ENCODE measurements at places on chromosomes 7 and 10.

GRCh38 chr10:90398566-90398965 lies 459.3 kb downstream of the HTR7 start:
- DNase-seq = no peak

DNA sequence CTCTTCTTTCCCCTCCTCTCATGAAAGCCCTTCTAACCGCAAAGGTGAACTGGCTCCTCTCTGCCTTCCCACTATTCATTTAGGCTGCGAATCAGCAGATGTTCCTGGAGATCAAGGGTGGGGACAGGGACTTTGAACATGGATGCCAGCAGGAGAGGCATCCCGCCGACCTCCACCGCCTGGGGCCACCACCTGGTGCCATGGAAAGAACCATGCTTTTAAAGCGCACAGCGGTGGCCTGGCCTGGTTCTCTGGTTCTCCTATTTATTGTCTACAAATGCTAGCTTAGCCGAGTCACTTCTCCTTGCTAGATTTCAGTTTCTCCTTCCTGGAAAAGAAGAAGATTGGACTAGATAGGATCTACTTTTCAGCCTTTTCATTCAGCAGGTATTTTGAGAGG lies 43.2 kb upstream of the KCNMA1 start:
- DNase-seq = no peak

DNA sequence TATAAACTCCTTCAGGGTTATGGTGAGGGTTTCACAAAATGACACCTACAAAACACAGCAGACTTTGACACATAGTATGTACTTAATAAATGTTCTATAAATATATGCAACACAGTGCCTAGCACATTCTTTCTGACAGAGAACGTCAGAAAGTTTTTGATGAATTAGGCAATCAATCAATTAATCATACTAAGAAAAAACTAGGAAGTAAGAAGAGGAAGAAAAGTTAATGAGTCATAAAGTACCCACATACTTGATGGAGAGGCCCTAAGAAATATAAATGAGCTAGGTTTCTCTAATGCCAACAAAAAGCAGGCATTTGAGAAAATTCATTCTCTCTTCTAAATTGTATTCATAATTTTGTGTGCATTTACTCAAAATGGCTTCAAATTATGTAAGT lies 192.7 kb upstream of the VWC2 start:
- no peak for DNase-seq

DNA sequence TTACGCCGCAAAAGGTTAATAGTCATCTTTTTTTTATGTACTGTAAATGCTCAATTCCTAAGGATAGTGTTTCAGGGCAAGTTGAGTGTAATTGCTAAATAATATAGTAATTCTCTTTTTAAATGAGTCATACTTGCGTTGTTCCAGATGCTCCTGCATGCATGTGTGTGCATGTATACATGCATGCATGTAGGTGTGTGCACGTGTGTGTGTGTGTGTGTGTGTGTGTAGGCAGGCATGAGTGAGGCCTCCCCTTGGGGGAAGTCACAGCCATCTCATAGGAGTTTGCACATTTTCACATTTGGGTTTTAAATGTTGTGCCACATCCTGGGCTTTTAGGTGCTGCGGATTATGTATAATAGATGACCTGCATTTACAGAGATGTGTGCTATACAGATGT lies 1095.8 kb downstream of the KCNMA1 start:
- DNase-seq = no peak

DNA sequence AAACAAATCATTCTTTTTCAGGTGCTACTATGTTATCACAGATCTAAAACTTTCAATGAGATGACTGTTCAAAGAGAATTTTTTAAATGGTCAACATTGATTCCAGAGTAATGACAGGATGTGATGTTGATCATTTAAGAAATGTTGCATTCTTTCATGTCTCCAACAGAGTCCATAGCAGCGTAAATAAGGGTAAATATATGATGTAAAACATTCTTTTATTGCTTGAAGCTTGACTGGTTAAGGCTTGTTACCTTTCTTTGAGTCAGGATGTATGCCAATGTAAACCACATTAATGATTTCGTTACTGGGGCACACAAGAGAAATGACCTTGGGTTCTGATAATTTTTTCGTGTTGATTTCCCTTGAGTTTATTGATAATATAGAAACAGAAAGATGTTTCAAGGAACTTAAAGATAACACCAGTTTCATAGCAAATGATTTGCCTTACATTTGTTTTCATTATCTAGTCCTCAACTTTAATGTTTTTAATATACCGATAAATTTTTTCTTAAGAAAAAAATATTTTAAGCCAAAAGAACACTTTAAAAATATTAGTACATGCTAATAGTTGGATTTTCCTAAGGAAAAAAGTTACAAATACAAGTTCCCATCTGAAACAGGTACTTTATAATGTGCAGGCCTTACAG lies 3.5 kb downstream of the STK17A start:
- no peak for DNase-seq

DNA sequence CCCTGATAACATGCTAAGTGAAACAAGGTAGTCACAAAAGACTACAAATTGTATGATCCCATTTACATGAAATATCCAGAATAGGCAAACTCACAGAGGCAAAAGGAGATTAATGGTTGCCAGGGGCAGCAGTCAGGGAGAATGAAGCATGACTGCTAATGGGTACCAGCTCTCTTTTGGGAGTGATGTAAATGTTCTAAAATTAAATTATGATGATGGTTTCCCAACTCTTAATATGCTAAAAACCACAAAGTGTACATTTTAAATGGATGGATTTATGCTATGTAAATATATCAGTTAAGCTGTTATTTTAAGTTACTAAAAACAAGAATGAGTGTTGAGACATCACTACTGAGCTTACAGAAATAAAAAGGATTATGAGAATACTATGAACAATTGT lies 12.6 kb downstream of the CYP51A1 start:
- DNase-seq = no peak

- DNase-seq = no peak
Measured at GRCh38 chr10:25912866-25913265, 21.2 kb upstream of the MYO3A start.

- no peak for DNase-seq
Measured at GRCh38 chr7:30285067-30285535, 704 bp downstream of the ZNRF2 start.

DNA sequence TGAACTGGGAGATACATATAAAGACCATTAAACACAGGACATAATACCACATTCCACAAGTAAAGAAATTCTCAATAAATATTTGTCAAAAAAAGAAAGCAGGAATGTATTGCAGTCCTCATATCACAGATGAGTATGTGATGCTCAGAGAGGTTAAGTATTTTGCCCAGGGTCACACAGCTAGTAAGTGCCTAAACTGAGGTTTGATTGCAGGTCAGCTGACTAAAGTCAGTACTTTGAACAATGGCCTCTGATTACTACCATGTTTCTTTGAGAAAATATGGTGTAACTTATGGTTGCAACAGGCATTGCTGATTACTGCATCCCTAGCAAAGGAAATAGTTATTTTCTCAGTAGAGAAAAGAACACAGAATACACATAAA lies 267.1 kb downstream of the ELMO1 start:
- DNase-seq = no peak

DNA sequence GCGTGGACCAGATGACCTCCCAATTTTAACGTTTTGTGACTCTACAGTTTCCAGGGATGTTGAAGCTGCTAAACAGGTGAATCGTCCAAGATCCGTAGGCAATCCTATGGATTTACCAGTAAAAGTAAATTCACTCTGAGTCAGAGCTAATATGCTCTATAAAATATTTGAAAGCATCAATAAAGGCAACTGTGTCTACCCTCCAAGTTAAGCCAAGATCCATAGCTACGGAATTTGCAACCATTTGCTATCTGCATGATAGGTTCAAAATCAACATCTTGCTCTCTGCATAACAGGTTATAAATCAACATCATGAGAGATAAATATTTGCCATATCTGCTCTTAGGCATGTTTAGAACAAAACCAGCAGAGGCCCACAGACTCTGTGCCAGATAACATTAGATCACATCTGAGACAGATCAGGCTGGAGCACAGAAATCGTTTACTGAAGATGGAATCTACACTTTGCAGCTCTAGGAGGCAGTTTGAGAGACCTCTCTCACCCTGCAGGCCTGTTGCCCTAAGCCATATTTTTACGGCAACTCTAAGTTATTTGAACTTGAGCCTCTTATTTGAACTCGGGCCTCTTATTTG lies 80.7 kb upstream of the PDCD4 start:
- no peak for DNase-seq

DNA sequence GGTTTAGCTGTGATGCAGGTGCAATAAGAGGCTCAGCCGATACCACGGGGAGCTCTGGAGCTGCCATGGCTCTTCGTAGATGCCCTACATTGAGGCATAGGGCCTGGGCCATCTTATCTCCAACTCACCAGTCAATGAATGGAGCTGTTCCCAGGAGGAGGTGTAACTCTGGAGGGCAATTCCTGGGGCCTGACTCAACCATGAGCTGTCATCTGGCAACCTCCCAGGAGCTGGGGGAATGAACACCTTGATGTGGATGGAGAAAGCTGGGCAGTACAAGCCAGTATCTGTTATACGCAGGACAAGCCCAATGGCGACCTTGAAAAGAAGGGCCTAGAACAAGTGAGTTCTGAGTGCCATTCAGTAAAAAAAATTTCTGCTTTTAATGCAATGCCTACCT lies 224.0 kb upstream of the PLXDC2 start:
- no peak for DNase-seq

- DNase-seq = no peak
Measured at GRCh38 chr7:9242636-9243035, 809.2 kb downstream of the NXPH1 start.
